GM23248 (cell line): ENCODE measurements at places on chromosomes 11 and 22. TPM values are rescaled to one million over a fixed set of nuclear protein-coding genes. Genes with fewer than 3 reads are reported as not detected.

The TMEM132A gene
- polyA plus RNA-seq = 10.1 and 12.2 TPM in 2 replicates

The ST14 gene
- polyA plus RNA-seq = not detected in 2 replicates

The ADAMTS15 gene
- 0.09 TPM in 2 replicates for polyA plus RNA-seq

The CARD16 gene
- polyA plus RNA-seq = not detected in 2 replicates

The ARL2 gene
- 143 and 155 TPM in 2 replicates for polyA plus RNA-seq

The MTFP1 gene
- polyA plus RNA-seq = 8.1 and 8.5 TPM in 2 replicates

The C11orf87 gene
- polyA plus RNA-seq = 0.94 and 1.1 TPM in 2 replicates

The SAA4 gene
- not detected in 2 replicates for polyA plus RNA-seq

DNA sequence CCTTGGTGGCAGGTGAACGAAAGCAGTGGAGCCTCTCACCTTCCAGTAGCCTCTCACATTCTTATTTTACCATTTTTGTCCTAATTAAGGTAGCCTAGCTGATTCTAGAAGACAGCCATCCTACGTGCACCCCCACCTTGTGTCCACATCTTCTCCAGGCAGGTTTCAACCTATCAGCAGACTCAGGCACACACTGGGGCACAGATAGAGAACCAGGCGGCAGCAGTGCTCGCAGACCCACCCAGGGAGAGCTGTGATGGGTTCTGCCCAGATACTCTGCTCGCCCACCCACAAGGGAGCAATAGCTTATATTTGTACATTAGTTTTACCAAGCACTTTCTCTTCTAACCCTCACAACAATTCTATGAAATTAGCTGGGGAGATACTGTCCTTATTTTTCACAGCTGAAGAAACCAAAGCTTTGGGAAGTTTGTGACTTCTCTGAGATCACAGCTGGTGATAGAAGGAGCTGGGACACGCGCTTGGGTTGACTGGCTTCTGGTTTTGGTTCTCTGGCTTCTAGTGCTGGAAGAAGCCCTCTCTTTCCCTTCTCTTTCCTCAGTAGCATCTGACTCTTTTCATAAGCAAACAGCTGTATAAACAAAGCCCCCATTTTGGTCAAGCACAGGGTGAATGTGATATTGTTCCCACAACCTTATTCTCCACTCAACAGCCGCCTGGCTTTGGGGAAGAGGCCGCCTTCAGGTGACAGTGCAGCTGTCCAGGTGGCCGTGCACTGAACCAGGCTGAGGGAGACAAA lies 36.9 kb downstream of the PPP2R1B start:
- DNase-seq = no peak

DNA sequence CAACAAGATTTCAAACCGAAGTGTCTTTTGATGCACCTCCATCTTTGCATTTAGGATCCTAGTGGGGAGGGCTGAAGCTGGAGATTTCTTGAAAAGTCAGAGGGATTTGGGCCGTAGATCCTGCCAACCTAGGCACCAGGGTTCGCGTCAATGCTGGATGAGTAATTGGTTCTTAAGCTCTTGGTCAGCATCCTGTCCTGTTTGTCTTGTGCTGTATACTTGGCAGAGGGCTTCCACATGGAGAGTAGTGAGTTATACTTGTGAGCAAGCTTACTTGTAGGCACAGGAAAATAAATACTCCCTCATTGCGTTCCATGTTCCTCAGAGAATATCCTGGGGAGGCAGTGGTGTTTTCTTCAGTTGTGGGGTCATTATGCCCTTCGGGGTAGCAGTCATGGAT lies 12.6 kb downstream of the INSC start:
- DNase-seq = peak; percentile 91

DNA sequence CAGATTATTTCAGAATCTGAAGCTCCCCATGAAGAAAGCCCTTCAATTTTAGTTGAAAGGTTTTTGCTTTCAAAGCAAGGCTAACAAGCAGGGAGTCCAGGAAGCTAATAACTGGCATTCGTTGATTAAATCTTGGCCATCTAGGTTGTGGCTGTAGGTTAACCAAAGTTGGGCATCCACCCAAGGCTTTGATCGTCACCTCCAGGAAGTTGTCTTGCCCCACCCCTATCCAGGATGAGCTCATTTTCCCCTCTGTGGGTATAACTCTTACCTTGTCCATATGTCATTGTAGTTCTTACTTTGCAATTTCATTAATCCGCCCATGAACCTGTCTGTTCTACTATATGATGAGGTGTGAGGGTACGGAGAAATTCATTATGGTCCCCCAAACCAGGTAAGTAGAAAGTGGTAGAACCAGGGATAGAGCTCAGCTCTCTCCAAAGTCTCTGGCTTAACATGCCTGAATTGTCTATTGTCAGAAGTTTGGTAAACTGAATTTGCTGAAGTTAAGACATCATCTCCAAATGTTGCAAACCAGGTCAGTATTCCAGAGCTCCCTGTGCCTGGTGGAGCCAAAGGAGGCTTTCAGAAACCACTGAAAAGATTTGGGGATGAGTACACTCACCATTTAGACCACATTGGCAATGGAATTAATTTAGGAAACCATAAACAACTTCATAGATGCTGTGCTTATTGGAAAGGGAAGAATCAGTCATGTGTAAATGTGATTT lies 97.1 kb downstream of the CD44 start:
- DNase-seq = peak; percentile 49

DNA sequence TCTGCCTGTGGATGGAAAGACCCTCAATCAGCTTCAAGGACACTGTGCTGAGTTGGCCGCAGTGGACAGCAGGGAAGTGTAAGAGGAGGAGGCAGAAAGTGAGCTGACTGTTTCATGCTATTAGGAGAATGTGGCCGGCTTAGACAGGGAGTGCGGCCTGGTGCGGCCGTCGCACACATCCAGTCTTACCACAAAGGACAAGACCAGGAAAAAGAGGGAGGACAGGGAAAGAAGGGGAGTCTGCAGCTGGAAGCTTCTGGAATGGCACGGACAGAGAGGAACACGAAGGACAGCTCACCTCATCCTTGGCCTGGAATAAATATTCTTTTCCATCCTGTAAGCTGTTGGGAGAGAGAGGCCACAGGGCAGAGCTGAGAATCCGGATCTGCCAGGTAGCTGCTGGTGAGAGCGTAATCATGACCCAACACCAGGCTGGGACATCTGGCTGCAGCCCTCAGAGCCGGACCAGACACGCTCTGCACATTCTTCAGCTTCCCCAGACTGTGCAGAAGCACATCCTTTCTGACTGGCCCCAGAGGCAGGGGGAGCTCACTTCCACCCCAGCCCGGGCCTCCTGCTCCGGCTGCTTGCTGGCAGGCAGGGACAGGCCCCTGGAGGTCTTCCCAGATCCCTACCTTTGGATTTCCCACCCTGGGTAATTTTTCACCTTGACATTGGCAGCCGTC lies 8.6 kb upstream of the RBM4B start:
- no peak for DNase-seq

- peak; percentile 70 for DNase-seq
Measured at GRCh38 chr11:33463059-33463458, 205.9 kb downstream of the HIPK3 start.

DNA sequence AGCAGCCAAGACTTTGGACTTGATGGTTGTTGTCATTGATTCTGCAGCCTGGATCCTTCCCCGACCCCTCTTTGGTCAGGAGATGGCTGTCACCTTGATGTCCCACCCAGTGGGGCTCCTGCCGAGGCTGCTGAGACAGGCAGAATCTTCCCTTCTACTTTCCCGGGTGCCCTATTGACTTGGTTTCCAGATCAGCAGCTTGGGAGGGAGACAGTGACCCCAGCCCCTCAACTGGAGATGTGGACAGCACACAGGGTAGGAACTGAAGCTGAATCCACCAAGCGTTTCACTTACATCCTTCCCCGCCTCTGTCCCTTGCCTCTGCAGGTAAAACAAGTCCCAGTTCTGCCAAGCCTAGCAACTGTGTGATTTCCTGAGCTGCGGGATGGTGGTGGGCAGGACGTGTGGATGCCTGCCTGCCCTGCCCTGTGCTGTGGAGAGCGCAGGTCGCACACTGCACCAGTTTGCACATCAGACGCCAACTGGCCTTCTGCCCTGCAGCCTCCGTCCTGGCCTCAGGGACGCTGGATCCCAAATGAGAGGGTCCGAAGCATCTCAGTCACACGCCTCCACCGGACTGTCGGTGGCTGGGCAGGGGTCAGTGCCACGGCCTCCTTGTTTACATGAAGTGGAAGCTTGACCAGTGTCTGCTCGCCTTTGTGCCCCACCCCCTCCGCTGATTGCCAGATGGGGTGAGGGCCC lies 34.6 kb downstream of the FAM83F start:
- DNase-seq = no peak

GRCh38 chr11:131546218-131546895 lies 175.9 kb downstream of the NTM start:
- DNase-seq = no peak

GRCh38 chr22:35661464-35661863 lies 13.2 kb downstream of the APOL6 start:
- DNase-seq = peak; percentile 73

DNA sequence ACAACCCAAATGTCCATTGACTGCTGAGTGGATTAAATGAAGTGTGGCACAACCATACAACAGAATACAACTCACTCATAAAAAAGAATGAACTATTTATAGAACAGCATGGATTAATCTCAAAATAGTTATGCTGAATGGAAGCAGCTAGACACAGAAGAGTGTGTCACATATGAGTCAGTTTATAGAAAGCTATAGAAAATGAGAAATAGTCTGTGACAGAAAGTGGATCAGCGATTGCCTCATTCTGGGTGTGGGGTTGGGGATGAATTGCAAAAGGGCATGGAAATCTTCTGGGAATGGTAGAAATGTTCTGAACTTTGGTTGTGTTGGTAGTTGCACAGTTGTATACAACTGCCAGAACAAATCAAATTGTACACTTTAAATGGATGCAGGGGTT lies 37.4 kb downstream of the PRR5L start:
- peak; percentile 88 for DNase-seq

- DNase-seq = peak; percentile 3
Measured at GRCh38 chr11:129611661-129612446, 203.8 kb upstream of the TMEM45B start.

GRCh38 chr11:11430431-11430830 lies 77.4 kb upstream of the CSNK2A3 start:
- DNase-seq = no peak

DNA sequence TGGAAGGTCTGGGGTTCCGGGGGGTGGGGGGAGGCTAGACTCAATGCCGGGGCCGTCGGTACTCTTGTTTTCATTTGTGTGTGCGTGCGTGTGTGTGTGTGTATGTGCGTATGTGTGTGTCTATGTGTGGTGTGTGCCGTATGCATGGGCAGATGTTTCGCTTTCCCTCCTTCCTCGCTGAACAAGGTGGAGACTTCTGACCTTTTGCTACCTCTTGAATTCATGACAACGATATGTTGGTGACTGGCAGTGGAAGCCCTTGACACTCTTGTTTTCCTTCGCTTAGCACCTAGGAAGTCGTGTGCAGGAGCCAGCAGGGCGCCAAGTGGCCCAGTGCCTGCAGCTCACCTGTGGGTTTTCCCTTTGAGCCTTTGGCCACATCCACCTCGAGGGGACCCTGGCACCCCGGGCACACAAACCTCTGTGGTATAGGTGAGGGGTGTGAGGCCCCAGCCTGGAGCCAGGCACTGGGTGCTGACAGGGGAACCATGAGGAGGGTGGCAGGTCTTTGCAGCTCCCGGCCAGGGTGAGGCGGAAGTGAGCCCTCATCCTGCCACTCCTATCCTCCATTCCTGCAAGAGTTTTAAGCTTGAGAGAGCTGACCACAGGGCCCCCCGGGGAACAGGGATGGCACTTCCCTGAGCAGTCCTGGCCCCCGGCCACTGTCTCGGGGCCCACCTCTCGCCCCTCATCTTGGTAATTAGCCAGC lies 19.3 kb upstream of the TMEM191C start:
- DNase-seq = peak; percentile 17

GRCh38 chr22:43974028-43974545 lies 18.8 kb downstream of the SAMM50 start:
- no peak for DNase-seq

DNA sequence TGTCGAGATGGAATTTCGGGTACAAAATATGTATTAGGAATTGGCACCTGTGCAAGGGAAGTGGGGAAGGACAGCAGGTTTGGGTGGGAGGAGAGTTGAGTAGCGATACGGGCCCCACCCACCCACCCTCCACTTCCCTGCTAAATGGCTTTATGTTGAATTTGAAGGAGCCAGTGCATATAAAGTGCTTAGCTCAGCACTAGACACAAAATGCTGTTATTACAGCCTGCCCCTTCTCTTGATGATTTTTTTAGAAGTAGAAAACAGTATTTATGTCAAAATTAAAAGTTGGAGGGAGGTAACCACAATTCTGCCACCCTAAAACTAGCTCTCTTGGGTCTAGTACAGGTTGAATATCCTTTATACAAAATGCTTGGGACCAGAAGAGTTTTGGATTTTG lies 59.3 kb upstream of the SUSD2 start:
- no peak for DNase-seq

- DNase-seq = no peak
Measured at GRCh38 chr22:48980409-48980808, 847.3 kb downstream of the BRD1 start.

DNA sequence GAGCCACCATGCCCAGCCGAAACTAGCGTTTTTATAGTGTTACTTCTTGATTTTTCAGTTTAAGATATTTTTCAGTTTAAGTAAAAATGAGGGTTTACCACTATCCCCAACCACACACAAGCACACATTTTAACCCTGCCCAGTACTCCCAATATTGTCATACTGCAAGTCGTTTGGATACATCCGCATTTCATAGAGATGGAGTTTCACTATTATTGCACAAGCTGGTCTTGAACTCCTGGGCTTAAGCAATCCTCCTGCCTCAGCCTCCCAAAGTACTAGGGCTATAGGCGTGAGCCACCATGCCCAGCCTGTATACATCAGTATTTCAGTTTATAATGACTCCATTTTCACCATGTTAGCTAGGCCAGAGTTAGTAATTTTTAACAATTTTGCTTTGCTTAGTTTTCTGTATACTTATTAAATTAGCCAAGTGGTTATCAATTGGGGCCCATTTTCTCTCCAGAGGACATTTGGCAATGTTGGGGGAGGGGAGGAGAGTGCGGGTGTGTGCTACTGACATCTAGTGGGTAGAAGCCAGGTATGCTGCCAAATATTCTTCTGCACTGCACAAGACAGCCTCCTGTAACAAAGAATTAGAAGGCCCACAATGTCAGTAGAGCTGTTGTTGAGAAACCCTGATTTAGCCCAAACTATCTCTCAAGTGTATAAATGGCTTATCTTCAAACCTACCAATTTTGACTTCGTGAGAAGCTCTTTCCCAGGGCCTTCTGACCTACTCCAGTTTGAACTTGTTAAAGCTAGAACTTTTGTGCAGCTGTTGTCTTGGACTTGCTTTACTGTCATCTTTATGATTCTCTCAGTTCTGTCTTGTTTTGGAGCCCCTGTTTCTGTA lies 7.3 kb downstream of the USP47 start:
- DNase-seq = peak; percentile 73

DNA sequence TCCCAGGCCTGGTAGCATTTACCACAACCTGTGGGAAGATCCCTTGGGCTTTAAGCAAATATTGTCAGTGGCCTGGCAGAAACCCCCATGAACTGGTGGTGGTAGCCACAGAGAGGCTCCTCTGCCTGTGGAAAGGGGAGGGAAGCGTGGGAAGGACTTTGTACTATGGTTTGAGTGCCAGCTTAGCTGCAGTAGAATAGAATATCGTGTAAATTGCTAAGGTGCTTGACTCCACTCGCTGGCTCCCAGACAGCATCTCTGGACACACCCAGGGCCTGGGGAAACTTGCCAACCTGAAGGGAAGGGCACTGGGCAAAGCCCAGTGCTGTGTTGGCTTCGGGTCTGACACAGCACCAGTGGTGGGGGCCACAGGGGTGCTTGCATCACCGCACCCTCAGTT lies 52.6 kb downstream of the XRRA1 start:
- DNase-seq = no peak

GRCh38 chr22:37981282-37982011 lies 2.9 kb downstream of the SOX10 start:
- DNase-seq = no peak
